Suppressor macrophage treated with lipopolysaccharide for 1 hour (primary cell): ENCODE measurements at places on chromosomes 12 and 14.

DNA sequence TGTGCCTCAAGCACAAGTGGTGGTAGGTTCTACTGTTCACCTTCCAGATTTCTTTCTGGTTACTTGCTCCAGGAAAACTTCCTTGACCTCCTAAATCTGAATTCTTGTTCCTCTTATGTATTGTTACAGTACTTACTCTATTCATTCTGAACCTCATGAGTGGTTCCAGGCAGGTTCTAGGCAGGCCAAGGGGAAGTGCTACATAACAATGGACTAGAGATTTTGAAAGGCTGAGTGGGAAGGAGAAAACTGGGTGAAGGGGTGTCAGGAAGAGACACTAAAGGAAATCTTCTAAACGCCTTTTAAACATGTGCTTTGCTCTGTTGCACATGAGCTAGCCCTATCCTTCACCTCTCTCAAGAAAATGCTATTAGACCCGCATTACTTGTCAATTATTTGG lies 1.6 kb downstream of the YARS2 start:
- peak; percentile 60 for DNase-seq

- DNase-seq, result no peak
Observed at GRCh38 chr12:120955232-120955631, 23.1 kb upstream of the HNF1A start.

- no peak for DNase-seq
Observed at GRCh38 chr14:99603471-99604277, at the start of gene CCDC85C. TSS of gene CCDC85C (minus strand) at chr14:99604207. CDS start at chr14:99603959, 248 bp downstream.

DNA sequence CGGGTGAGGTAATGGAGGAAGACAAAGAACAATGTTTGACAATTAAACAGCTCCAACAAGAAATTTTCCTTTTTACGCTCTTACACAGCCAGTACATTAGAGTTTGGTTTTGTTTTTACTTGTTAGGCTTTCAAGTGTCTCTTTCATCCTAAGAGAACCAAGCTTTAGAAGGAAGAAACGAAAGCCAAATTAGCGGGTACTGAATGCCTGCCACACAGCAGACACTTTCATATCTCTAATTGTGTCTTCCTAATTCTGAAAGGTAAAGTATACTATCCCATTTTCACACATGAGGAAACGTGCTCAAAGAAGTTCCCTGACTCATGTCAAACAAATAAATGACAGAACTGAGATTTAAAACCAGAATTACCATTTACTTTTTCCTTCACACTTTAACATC lies 65.0 kb downstream of the CDK17 start:
- DNase-seq, result no peak

DNA sequence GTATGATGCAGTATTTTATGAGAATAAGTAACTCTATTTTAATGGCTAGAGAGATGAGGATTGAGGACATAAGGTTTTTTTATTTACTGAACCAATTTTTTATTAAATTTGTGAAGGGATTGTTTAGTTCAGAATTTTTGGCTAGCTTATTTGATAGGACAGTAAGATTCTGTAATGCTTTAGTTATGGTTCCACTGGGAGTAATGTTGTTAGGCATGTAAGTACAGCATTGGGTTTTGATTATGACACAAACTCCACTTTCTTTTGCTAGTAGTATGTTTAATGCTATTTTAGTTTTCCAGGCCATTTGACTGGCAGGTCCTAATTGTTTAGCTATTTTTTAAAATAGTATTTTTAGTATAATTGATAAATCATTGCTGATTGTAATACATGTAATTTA lies 33.8 kb upstream of the LRRC10 start:
- DNase-seq, result no peak

DNA sequence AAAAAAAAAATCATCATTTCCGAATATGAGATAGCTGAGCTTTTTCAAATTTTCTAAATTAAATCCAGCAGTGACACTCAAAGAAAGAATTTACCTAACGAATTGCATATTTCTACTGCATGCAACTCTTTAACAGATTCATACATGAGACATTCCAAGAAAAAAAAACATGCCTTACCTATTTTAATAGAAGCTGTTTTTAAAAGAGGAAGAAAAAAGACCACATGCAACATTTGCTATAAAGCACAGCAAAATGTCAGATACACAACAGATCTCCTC lies 18.5 kb downstream of the CORO1C start:
- no peak for DNase-seq

GRCh38 chr12:75635606-75636444 lies 124.4 kb upstream of the KRR1 start:
- peak; percentile 51 for DNase-seq

- DNase-seq, result no peak
Observed at GRCh38 chr12:76539727-76540126, 19.8 kb downstream of the OSBPL8 start.
